ENCODE measurements at places on chromosomes 12 and 14.

- no peak for DNase-seq
Measured at GRCh38 chr14:68784978-68785533, 7.8 kb downstream of the ZFP36L1 start.

- DNase-seq = no peak
Measured at GRCh38 chr14:75200451-75200850, 24.0 kb upstream of the TMED10 start.

DNA sequence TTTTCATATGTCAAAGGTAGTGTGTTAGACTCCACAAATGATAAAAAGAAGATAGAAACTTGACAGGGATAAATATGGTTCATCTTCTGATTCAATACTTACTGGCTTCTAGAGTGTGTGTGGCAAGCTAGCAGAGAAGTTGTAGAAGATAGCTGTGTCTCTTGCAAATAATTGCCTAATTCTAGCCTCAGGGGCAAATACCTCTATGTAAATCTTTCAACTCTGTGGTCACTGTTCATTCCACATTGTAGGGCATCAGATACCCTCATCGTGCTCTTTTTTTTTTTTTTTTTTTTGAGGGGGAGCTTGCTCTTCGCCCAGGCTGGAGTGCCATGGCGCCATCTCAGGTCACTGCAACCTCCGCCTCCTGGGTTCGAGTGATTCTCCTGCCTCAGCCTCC lies 1.7 kb downstream of the OLR1 start:
- no peak for DNase-seq

DNA sequence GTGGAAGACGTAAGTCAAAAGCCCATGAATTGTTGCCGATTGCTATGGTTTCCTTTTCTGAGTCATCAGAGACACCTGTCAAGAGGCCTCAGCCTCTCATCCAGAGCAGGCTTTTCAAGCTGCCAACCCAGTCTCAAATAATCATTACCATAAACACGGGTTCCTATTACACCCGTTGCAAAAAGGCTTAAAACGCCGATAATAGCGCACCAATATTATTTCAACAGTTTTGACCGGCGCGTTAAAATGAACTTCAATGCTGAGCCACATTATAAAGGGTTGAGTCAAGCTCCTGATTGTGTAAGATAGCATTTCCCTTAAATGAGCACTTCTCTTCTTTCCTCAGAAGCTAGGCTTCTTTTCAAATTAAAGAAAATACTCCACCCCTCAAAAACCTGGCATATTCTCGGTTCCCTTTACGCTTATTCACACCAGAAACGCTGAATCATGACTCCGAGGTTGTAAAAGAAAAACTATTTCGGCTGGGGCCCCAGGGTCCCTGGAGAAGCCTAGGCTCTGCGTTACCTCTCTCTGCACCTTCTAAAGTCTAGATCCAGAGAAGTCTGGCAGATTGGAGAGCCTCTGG lies 1.4 kb downstream of the TMTC1 start:
- DNase-seq = no peak

DNA sequence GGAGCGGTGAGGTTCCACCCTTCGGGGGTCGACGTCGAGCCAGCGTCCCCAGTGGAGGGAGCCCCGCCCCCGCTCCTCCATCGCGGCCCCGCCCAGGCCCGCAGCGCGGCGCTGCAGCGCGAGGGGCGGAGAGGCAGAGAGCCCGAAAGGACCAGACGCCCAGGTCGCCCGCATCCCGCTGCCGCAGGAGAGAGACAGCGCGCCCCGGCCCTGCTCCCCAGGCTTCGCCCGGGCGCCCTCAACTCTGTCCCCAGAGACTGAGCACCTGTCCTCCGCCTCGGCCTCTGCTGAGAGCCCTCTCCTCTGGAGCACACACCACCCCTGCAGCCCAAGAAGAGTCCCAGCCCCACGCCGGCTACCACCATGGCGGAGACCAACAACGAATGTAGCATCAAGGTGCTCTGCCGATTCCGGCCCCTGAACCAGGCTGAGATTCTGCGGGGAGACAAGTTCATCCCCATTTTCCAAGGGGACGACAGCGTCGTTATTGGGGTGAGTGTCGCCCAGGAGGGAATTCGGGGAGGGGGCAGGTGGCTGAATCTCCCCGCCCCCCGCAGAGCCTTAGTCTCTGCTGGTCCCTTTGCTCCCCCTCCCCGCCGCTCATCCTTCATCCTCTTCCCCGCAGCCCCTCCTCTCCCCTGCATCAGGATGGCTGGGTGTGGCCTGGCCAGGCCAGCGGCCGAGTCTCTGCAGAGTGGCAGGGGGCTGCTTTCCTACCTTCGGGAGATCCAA lies at the start of gene KIF5A:
Gene KIF5A (plus strand): TSS at position 136 of the 732 bp plus-strand sequence. CDS start 228 bp downstream, at position 364.
- DNase-seq = peak; percentile 90

DNA sequence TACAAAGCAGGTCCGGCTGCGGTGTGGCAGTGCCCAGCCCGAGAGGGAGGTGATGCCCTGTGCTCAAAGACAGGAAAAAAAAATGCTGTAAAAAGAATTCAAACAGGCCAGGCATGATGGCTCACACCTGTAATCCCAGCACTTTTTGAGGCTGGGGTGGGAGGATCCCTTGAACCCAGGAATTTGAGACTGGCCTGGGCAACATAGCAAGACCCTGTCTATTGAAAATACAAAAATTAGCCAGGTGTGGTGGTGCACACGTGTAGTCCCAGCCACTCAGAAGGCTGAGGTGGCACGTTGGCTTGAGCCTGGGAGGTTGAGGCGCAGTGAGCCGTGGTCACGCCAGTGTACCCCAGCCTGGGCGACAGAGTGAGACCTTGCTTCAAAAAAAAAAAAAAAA lies 26.4 kb downstream of the DNAH10 start:
- DNase-seq = no peak

DNA sequence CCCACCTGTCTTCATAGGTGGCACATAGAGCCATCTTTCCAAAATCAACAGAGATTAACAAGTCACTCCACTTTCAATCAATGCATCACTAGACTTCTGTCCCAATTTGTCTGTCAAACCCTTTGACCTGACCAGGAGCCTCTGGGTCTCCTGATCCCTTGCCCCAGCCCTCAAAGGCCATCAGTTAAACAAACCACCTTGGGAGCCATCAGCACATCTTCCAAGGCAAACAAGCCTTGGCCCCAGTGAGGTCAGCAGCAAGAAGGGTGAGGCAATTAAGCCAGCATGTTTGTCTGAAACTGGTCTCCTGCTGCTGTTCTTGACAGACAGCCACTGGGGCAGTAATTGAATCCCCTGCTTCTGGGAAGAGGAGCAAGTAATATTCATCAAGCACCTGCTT lies 742.8 kb upstream of the TBX3 start:
- no peak for DNase-seq

DNA sequence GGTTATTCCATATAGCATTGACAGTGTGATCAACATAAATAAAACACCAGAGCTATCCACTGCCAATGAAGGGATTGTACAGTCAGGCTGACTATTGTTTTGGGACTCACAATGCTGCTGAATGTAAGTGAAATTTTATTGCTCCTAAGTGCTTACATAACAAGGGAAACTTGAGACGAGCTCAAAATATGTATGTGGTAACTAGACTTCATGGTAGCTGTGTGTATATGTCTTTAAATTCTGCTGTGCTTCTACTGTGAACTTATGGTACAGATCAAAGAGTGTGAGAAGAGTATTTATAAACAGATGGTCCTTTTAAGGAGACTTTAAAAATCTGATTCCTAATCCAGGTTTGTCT lies 6.9 kb downstream of the FLRT2 start:
- no peak for DNase-seq

DNA sequence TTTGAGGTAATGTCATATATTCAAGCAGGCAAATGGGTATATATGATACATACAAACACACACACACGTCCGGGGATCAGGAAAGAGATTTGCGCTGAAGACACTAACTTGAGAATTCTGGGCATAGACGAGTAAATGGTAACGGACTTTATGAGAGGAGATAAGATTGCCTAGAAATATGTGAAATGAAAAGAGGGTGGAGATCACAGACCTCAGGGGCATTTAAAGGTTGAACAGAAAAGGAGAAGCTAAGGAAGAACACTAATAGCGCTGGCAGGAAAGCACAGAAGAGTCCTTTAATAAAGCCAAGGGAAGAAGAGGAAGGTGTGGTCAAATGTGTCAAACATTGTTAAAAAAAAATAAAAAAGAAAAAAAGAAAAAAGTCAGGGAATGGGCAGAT lies 13.1 kb downstream of the CRY1 start:
- DNase-seq = no peak

GRCh38 chr14:62181591-62181990 lies 419.4 kb downstream of the SNAPC1 start:
- no peak for DNase-seq

- peak; percentile 42 for DNase-seq
Measured at GRCh38 chr14:77120771-77121743, 20.5 kb downstream of the ZDHHC22 start.

DNA sequence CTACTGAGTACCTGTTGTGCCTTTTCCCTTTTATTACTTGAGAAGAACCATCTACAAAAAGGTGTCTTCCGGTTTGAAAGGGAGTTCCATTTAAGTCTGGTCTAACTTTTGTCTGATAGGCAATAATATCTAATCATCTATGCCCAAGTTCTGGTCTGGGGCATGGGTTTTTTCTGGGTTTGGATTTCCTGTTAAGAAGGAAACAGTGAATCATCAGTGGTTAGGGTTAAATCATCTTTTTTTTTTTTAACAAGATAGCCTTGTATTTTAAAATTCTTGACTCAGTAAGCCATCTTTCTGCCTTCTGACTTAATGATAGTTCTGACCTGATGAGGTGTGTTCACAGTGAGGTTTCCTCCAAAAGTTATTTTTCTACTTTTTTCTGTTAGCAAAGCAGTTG lies 29.3 kb upstream of the CPNE8 start:
- no peak for DNase-seq

- no peak for DNase-seq
Measured at GRCh38 chr12:75606151-75606550, 94.7 kb upstream of the KRR1 start.

DNA sequence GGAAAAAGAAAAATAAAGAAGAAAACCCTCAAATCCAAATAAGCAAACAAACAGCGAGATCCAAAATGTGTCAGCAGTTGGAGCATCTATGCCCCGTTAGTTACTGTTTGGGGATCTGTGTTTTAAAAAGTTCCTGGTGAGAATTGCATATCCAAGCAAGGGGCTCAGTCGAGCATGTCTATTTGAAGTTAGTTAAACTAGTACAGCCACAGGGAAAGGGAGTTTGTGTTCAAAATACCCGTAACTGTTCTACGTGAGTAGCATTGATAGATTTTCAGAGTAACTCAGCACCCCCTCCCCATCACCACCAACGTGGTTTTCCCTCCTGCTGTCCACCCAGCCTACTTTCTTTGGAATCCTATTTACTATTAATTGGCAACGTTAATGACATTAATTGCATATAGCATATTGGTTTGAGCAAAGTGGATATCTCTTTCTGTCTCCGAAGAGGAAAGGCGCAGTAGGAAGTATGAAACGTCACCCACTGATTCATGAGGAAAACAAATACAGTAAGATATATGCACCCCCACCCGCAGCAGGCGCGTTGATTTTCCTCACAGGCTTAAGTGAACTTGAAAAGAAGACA lies 1.5 kb downstream of the NPAS3 start:
- no peak for DNase-seq

DNA sequence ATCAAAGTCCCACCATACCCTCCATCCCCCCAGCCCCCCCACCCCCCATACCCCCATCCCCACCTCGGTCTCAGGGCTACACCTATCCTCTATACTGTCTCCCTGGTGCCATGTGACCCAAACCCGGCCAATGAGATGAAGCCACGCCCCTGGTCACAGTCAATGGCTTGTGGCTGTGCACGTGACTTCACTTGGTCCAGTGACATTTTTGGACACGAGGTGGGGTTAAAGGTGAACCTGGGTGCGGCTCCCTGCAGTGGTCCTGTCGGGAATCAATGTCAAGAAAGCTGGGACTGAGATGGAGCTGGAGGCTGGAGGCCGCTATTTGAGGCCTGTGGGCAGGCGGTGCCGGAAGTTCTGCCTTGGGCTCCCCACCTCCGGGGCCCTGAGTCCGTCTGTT lies 100.7 kb upstream of the MAP1LC3B2 start:
- no peak for DNase-seq

GRCh38 chr12:84601483-84601882 lies 311.1 kb downstream of the SLC6A15 start:
- no peak for DNase-seq

Measured in glutamatergic neuron (in vitro differentiated cells).